Anterior cingulate cortex (tissue), 58 donors: ENCODE measurements at places on chromosomes 11 and 22.

- no peak for DNase-seq
Measured at GRCh38 chr11:31030138-31030792, 339.3 kb downstream of the DCDC1 start.

DNA sequence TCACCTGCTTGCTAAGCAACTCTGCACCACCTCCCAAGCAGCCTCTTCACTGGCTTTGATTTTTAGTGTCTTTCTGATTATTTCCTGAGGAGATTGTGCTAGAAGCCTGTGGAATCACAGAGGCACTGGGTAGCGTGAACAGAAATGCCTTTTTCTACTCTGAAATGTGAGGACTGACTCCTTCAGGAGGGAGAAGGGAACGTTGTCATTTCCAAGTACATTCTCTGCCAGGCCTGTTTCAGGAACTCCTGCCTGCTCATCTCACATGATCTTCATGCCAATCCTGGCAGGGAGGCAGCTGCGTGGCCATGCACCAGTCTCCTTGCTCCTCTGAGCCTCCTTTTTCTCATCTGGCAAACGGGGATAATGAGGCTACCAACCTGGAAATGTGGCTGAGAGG lies 49.8 kb upstream of the PRDM11 start:
- no peak for DNase-seq

GRCh38 chr11:19625438-19625837 lies 87.2 kb upstream of the NAV2 start:
- no peak for DNase-seq

- no peak for DNase-seq
Measured at GRCh38 chr22:50189184-50189848, 3.6 kb downstream of the TRABD start.

GRCh38 chr11:114416441-114416961 lies 16.0 kb downstream of the RBM7 start:
- no peak for DNase-seq

- no peak for DNase-seq
Measured at GRCh38 chr11:102781676-102782075, 1.2 kb upstream of the MMP10 start.
